ENCODE measurements at places on chromosomes 3 and 15. TPM values are rescaled to one million over a fixed set of nuclear protein-coding genes. Genes with fewer than 3 reads are reported as not detected.

Gene ARPP21
- total RNA-seq, result not detected

Gene TMEM158
- 3.8 TPM for total RNA-seq

Gene FAM219B
- total RNA-seq, result 84.6 TPM

Gene TNNC1
- total RNA-seq, result 480 TPM

Gene DUOX1
- total RNA-seq, result 3.7 TPM

Gene DPPA4
- not detected for total RNA-seq

Gene UBE2E1
- total RNA-seq, result 55.1 TPM

Gene PLXND1
- 168 TPM for total RNA-seq

Gene TPRG1
- total RNA-seq, result 11.7 TPM

Gene ZBTB38
- 121 TPM for total RNA-seq

Gene CGNL1
- 36.7 TPM for total RNA-seq

Gene TM4SF18
- 6.3 TPM for total RNA-seq

Gene IGSF11
- 17.7 TPM for total RNA-seq

Data from tibial nerve (tissue), 4 donors.